Activated CD4-positive, alpha-beta T cell treated with anti-CD3 and anti-CD28 coated beads, Interleukin-2, amount 10 ng/mL, durations not matched to agents 7 days and 5 days (primary cell): ENCODE measurements at places on chromosomes 4 and X.

DNA sequence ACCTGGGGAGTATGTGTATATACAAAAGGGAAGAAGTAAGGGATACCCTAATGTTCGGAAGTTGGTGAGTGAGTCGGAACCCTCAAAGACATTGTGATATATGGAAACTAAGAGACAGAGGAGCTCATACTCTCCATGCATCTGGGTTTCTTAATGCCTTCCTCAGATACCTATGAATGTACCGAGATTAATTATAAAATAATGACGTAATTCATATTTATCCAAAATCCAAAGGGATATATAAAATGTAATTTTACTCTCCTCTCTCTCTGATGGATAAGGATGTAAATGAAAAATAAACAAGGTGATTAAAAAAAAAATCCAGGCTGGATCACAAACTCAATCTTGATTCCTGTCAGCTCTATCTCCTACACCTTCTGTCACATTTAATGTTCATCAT lies 275.9 kb upstream of the FAM241A start:
- no peak for DNase-seq

GRCh38 chr4:85756938-85757337 lies 282.0 kb downstream of the ARHGAP24 start:
- no peak for DNase-seq

- peak; percentile 5 for DNase-seq
Measured at GRCh38 chrX:14697451-14697850, 168.1 kb downstream of the GLRA2 start.

DNA sequence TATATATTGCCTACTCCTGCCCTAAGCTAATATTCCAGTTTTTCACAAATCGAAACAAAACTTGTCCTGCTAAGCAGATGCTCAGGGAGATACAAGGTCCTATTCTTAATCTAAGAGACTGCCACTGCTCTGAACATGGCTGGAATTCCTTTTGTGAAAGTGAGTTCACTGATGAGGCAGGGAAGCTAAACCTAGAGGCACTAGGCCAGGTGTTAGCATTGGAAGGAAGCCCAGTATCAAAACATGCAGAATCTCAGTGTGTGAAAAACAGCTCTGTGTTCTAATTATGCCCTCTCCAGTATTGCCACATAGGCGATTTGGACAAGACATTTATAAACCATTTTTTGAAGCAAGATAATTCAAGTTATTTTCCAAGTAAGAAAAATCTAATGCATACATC lies 47.6 kb downstream of the ABCG2 start:
- DNase-seq = no peak

DNA sequence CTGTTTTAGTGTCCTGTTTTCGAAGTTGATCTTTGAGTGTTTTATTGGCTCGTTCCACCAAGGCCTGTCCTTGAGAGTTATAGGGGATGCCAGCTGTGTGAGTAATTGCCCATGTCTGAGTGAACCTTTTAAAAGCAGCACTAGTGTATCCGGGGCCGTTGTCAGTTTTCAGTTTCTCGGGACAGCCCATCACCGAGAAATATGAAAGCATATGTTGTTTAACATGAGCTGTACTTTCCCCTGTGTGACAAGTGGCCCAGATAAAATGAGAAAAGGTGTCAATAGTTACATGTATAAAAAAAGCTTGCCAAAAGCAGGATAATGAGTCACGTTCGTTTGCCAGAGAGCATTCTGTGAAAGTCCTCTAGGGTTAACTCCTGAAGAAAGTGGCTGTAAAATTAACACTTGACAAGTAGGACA lies 48.6 kb upstream of the RASSF6 start:
- DNase-seq = no peak
